ENCODE measurements at places on chromosomes 3 and 15.

GRCh38 chr3:15071699-15072098, 6.6 kb upstream of the MRPS25 start:
- DNase-seq: no peak

DNA sequence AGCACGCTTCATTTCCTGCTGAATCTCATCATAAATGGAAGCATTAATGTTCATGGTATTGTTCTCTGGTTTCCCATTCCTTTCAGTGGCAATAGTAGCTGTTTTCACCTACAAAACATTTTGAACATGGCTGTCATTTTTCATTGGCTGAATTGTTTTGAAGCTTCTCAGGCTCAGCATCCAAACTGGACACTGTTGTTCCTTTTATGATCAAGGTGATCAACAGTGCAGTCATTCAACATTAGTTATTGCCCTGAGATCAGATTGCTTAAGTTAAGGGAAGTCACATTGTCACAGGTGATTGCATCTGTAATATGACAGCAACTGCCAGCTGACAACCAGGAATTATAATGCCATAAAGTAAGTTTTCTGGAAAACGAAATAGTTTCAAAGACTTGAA, 46.9 kb downstream of the SATB1 start:
- no peak for DNase-seq

DNA sequence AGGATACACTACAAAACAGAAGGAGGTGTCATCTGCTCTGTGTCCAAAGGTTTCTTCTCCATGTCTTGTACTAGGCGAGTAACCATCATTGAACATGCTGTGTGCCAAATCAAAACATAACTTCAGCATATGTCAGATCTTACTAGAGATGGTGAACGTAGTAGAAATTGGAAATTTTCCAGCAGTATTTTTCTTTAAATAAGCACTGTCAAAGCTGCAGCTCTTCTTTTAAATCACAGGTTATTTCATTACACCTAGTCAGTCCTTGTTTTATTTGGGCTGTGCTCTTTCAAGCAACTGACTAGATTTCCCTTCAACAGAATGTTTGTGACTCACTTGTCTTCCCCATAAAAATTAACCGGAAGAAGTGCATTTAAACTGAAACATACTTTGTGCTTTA, 46.5 kb downstream of the MSL2 start:
- no peak for DNase-seq

DNA sequence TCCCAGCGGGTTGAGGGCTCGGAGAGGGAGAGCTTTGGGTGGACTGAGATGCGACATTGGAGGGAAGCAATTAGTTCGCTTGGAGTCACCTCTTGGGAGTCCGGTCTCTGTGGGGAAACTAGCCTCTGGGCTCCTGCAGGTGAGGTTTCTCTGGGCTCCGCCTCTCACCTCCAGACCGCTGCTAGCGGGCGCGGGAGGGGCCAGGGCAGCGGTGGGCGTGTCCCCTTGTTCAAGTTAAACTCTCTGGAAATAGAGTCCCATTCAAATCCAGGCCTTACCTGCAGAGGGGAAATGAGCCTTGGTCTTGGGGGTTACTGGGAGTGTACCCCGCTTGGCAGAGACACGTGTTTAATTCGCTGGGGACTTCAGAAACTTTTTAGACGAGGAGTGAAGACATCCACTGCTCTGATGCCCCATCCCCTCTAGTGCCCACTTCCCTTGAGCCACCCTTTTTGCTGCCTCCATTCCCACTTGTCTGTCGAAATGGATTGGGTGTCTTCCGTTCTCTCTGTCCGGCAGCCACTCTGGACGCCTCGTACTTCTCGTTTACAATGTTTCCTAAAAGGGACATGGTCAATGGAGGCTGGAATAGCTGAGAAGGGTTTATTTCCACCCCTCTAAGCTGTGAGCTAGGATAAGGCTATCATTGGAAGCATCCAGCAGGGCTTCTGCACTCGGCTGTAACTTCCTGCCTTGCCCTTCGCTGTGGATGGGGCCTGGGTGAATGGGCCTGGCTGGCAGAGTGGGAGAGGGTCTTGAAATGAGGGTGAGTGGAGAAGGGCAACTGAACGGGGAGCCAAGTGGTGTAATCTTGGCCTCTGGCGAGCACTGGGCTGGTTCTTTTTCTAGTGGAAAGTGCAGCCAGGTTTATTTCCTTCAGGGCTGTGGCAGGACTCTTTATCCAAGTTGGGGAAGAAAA, 1.1 kb downstream of the MITF start:
- no peak for DNase-seq

- DNase-seq: no peak
Observed at GRCh38 chr15:81783586-81783985, 262.2 kb downstream of the MEX3B start.

GRCh38 chr3:105559856-105560255, 193.1 kb downstream of the ALCAM start:
- DNase-seq: no peak

DNA sequence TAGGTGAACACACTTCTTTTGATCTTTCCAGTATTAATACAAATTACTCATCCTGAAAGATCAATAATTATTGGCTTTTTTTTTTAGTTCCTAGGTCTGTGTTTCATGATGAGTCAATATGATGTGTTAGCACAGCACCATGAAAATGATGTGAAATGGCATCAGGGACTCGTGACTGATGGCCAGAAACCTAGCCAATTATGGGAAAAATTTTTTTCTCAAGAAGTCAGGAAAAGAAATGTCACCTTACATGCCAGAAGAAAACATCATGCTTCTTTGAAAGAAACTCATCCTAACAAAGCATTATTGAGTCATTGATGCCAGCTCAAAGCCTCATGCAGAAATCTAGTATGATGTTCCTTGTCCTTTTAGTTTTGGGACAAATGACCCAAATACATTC, 468.3 kb upstream of the CBLB start:
- DNase-seq: no peak

GRCh38 chr15:41106947-41107346, 9.1 kb downstream of the INO80 start:
- no peak for DNase-seq

GRCh38 chr3:152839511-152839910, 4.6 kb downstream of the P2RY1 start:
- DNase-seq: no peak

DNA sequence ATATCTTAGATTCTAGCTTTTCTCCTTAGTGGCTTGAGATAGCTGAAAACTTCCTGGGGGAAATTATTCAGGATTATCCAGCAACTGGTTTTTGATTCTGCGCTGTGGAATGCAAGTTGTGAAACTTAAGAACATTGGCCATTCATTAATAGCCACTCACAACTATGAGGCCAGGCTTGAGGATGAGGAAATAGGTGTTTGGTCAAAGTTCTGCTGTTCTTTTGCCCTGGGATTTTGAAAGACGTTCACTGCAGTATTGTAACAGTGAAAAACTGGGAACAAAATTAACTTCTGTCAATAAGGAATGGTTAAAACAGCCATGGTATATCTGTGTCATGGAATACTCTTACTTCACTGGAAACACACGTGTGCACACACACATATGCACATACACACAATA, 44.1 kb downstream of the CTXND1 start:
- no peak for DNase-seq

- DNase-seq: no peak
Observed at GRCh38 chr3:24476871-24477656, 17.6 kb downstream of the THRB start.
